ENCODE measurements at places on chromosomes 6 and 20. TPM values are rescaled to one million over a fixed set of nuclear protein-coding genes. Genes with fewer than 3 reads are reported as not detected.

Gene MCCD1
- total RNA-seq, result not detected

Gene IYD
- not detected for total RNA-seq

Gene THEMIS
- not detected for total RNA-seq

Gene VEGFA
- total RNA-seq, result 61.1 TPM

Gene RSPH9
- total RNA-seq, result 0.10 TPM

Gene ZNF165
- 5.5 TPM for total RNA-seq

Gene ZC2HC1B
- total RNA-seq, result not detected

Gene MYBL2
- total RNA-seq, result 95.3 TPM

Gene OSTM1
- 28.1 TPM for total RNA-seq

Gene TDRD6
- 0.14 TPM for total RNA-seq

Gene ZFP57
- 0.59 TPM for total RNA-seq

Gene KHDC1
- total RNA-seq, result 6.9 TPM

Gene SLC13A3
- 8.6 TPM for total RNA-seq

Gene RFX6
- 0.31 TPM for total RNA-seq

Gene MMP24
- total RNA-seq, result 24.5 TPM

Gene TPX2
- total RNA-seq, result 148 TPM

Gene CCN5
- total RNA-seq, result not detected

Gene ZNF311
- total RNA-seq, result 1.8 TPM

Gene HLA-DPB1
- total RNA-seq, result 37.6 TPM

Gene WFDC10B
- total RNA-seq, result not detected

Gene ANKRD66
- not detected for total RNA-seq

Gene PHACTR3
- total RNA-seq, result 0.93 TPM

Gene ZDHHC14
- 7.4 TPM for total RNA-seq

Gene PAK5
- 1.1 TPM for total RNA-seq

Gene CALHM5
- 0.10 TPM for total RNA-seq

Gene VWA7
- total RNA-seq, result 0.12 TPM

Gene CST9L
- total RNA-seq, result not detected

Gene YIPF3
- total RNA-seq, result 94.3 TPM

Gene SLC22A16
- not detected for total RNA-seq

Gene SLC24A3
- total RNA-seq, result 3.0 TPM

Gene ELOVL2
- 1.7 TPM for total RNA-seq

Gene KCNQ5
- 2.3 TPM for total RNA-seq

Gene MUC22
- not detected for total RNA-seq

Gene MUCL3
- not detected for total RNA-seq

Gene HS3ST5
- 3.5 TPM for total RNA-seq

Gene PROKR2
- total RNA-seq, result 2.1 TPM

Gene SNAP91
- total RNA-seq, result 0.83 TPM

Gene CLVS2
- total RNA-seq, result 0.66 TPM

Gene DPPA5
- total RNA-seq, result 7.0 TPM

Gene SLC12A5
- 0.35 TPM for total RNA-seq

Gene ERVFRD-1
- total RNA-seq, result not detected

Gene SAYSD1
- 10.0 TPM for total RNA-seq

Gene SLC22A2
- 0.35 TPM for total RNA-seq

Gene GPR63
- total RNA-seq, result 19.6 TPM

Gene HTR1E
- 0.19 TPM for total RNA-seq

Gene CRNKL1
- 25.9 TPM for total RNA-seq

Gene TULP4
- total RNA-seq, result 46.6 TPM

All from GM23338 (cell line).